NCI-H1092 (cell line): ENCODE measurements at places on chromosomes 11 and 22.

- DNase-seq = no peak
These were observed 89.6 kb downstream of the SERGEF start for GRCh38 chr11:17923217-17923616.

DNA sequence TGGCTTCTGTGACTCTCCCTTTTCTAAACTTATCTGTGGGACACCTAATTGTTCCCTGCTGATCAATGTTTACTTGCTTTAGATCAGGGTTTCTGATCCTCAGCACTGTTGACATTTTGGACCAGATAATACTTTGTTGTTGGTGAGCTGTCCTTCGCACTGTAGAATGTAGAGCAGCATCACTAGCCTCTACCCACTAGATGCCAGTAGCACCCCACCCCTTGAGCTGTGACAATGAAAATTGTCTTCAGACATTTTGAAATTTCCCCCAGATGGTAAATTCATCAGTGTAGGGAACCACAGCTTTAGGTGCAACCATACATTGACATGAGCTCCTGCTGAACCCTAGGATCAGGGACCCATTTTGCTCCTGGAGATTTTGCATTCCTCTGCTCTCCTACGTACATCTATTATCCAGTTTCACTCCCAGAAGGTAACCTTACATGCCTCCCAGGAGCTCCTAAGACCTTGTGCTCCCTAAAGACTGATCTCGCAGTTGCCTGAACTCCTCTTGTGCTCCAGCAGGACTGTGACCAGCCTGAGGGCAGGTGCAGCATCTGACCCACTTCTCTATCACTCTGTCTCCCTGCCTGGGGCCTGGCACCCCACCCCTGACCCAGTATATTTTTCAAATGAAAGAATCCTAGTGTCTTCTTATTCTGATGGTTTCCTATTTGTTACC is 107.8 kb downstream of the FAR1 start:
- no peak for DNase-seq

DNA sequence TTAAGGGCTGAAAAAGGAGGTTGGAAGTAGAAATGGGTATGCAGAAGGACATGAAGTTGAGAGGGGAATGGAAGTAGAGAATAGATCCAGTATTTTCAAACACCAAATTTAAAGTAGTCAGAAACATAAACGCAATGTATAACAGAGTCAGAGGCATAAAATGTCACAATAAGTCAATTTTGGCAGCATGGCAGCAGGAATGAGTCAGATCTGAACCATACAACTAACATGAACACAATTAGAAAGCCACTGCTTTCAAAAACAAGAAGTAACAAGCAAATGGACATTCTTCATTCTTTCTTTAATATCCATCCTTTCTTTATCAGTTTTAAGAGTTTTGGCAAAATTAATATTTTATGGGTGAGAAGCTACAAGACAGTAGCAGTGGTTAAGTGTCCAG is 2.5 kb downstream of the CHORDC1 start:
- DNase-seq = no peak

DNA sequence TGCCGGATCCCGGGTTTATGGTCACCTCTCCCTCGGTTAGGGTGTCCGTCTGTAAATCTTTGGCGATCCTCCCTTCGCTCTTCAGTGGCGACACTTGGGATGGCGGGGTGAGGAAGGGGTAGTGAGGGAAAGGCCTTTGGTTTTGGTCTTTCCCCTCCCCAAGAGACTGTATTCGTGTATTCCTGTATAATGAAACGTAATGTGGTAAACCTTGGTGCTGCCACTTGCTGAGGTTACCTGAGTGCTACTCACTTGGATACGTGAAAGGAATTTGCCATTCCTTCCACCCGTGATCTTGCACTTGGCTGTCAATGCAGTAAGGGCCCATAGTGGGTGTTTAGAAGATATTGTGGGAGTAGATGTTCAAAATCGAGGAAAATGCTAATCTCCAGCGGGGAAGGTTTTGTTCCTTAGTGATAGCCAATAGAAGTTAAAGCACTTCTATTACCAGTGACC is 578 bp upstream of the NUP160 start:
- no peak for DNase-seq

- no peak for DNase-seq
These were observed 985 bp downstream of the CACNA1I start for GRCh38 chr22:39571538-39571937.
